NCI-H1436 treated with DMSO at 0.1 percent for 48 hours (cell line): ENCODE measurements at places on chromosomes 4 and X.
A peak's percentile ranks its signal among the peaks of the same experiment; 100 is the strongest.

- no peak for DNase-seq
These were observed 1995.9 kb downstream of the C4orf33 start for GRCh38 chr4:131091896-131092295.

DNA sequence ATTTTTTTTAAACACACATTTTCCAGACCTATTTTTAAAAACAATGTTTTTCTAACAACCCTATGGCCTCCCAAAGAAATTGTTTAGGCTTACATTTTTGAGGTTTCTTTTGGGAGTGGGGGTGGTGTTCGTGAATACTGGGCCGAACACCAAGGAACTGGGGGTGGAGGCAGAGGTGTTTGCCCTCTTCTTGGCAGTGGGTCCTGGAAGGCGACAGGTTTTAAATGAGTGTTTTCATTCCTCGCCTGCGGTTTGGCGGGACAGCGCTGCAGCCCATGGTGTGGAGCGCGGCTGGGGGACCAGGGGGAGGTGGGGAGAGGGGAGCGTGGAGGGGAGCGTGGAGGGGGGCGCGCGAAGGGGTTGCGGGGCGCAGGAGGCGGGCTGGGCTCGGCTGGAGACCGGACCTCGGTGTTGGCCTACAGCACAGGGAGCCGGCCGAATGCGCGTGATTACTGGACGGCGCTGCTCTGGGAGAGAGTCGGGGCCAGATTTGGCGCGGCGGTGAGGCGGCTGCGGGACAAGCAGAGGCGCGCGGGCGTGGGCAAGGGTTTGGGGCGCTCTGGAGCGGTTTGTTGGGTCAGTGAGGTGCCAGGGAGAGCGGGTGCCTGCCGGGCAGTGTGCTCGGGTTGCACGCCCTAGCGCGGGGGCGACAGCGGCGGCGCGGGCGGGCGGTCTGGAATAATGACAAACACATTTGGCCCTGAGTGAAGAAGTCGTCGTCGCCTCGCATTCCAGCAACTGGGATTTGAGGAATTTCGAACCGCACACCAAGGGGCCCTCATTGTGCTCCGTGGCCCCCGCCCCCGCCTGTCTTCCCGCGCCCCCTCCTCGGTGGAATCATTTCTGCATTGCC, 764 bp downstream of the PDGFRA start:
- no peak for DNase-seq

DNA sequence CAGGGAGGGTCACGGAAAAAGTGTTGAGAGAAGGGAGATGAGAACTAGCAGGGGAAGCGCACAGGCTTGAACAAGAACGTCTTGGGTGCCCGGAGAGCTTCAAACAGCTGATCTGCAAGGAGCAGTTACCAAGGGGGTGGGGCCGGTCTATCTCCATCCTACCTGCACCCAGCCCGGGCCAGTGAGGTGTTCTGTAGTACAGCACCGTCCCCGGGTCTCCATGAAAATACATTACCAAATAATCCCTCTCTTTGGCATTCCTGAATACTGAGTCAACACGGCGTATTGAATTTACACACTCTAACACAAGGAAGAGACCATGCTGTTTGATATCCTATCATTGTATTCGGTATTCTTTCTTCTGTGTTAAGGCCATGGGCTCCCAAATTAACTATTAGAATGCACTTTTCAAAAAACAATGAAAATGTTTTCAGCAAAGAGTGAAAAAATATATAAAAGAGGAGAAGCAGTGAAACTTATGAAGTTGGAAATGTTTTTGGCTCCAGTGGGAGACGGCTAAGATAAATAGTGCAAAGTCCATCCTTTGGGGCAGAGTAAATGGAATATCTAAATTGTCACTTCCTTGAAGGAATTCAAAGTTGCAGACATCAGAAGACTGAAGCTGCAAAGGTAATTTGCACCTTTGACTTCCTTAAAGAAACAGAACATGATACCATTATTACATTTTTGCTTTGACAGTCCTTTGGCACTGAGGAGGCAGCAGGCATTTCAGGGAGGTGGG, 90.3 kb downstream of the DHRSX start:
- no peak for DNase-seq

DNA sequence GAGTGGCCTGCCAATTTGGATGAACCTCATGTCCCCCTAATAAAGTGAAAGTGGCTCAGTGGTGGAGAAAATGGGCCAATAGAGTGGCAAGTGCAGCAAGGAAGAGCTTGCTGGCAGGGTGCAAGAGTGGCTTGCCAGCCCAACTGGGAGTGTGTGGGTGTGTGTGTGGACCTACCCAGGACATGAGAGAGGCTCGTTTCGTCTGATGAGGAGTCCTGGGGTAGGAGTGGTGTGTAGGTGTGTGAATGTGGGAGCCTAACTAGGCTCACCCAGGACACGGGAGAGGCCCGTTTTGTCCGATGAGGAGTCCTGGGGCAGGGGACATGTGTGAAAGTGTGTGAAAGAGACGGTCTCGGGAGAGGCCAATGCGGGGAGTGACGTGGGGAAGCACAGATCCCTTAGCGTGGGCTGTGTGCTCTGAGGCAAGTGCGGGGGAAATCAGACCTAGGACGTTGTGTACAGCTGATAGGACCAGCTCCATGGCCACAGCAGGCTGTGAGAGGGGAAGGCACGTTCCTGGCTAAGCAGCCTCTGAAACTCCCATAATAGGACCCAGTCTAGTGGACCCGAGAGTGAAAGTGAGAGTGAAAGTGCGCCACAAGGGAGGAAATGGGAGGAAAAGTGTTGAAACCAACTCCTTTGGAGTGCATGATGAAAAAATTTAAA, 5.3 kb downstream of the GAGE10 start:
- DNase-seq = no peak

DNA sequence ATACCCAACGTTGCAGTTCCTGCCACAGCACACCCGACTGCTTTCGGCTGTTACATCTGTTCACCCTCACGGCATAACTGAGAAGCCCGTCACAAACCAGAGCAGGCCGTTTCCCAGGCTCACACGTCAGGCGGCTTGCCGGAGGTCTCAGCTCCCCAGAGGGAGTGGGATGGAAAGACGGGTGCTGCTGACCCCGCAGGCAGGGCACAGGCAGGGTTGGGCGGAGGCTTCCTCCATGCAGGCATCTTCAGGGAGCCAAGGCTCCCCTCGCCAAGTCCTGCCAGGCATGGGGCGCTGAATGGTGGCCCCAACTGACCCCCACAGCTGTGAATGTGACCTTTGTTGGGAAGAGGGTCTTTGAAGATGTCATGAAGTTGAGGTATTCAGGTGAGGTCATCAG, 57.5 kb downstream of the ACOX3 start:
- no peak for DNase-seq

- DNase-seq = peak; percentile 62
These were observed 345.5 kb downstream of the ANK2 start for GRCh38 chr4:113394730-113395530.

GRCh38 chr4:76459291-76459723, 24.3 kb downstream of the SHROOM3 start:
- no peak for DNase-seq

- DNase-seq = no peak
These were observed 994.0 kb downstream of the ARAP2 start for GRCh38 chr4:35250331-35250730.

DNA sequence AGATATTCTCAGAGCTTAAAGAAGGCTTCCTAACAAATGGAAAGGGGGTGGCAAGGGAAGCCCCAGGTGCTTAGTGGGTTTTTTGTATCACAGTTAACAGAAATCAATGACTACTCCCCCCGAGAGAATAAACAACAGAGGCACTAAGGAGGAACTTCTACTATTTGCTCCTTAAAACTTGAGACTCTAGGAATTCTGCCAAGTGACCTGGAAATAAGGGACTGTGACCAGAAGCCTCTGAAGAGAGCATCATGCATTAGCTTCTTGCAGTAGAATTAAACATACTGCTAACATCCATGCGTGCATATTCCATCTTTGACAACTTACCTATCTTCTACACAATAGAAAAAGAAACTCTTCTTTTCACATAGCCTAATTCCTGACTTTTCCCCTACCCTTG, 86.8 kb downstream of the CAMK2D start:
- DNase-seq = no peak
